ENCODE measurements at places on chromosomes 13 and 19.

- DNase-seq: no peak
These were observed 4.2 kb upstream of the SPACA6 start for GRCh38 chr19:51688671-51689571.

- DNase-seq: no peak
These were observed 16.5 kb downstream of the ELF1 start for GRCh38 chr13:41002606-41003005.

DNA sequence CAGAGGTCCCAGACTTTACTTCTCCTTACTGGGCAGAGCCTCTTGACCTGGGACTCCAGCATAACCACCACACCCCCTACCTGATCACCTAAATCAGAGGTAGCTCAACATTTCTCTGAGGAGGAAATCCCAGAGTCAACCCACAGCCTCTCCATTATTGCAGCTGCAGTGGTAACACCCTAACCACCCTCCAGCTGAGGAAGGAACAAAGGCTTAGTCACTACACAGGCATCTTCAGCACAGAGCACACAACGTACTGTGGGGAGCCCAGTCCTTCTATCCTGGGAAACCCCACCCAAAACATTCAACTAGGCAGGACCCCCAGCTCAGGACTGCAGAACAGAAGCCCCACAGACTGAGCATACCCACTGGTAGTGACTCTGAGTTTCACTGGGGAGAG, 824.7 kb upstream of the SLITRK5 start:
- no peak for DNase-seq

GRCh38 chr13:76874479-76874878, 11.7 kb downstream of the KCTD12 start:
- no peak for DNase-seq

- DNase-seq: no peak
These were observed 1.0 kb downstream of the PCID2 start for GRCh38 chr13:113207460-113207859.
